ENCODE measurements at places on chromosomes 16 and 17.
A peak's percentile ranks its signal among the peaks of the same experiment; 100 is the strongest.

DNA sequence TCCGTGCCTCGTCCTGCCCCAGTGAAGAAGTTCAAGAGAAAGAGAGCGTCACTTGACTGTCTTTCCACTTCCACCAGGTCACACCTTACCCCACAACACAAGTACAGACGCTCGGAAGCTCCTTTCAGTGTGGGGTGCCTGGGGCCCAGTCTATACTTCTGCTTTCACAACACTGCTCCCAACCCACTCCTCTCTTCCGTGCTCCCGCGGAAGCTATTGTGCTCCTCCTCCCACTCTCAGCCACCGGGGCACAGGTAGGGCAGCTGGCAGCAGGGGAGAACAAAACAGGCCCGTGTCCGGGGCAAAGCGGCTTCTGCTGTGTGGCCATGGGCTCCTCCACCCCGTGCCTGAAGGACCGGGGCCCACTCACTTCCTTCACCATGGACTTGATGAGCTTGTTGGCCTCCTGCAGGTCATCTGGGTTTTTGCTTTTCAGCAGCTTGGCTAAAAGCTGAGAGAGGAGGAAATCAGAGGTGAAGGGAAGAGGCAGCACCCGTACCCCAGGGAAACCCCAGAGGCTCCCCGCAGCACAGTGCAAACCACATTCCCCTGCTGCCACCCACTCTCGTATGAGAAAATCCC lies 18.9 kb downstream of the GGA3 start:
- DNase-seq, result no peak

- no peak for DNase-seq
These were observed 92.0 kb downstream of the CYLD start for GRCh38 chr16:50833929-50834328.

- DNase-seq, result peak; percentile 23
These were observed 12.3 kb downstream of the RAI1 start for GRCh38 chr17:17693253-17694168.

GRCh38 chr16:704552-705380 lies 835 bp downstream of the FBXL16 start:
- no peak for DNase-seq
